ENCODE measurements at places on chromosomes 7 and 10.

GRCh38 chr7:1951159-1951536 is 281.1 kb downstream of the ELFN1 start:
- DNase-seq = no peak

DNA sequence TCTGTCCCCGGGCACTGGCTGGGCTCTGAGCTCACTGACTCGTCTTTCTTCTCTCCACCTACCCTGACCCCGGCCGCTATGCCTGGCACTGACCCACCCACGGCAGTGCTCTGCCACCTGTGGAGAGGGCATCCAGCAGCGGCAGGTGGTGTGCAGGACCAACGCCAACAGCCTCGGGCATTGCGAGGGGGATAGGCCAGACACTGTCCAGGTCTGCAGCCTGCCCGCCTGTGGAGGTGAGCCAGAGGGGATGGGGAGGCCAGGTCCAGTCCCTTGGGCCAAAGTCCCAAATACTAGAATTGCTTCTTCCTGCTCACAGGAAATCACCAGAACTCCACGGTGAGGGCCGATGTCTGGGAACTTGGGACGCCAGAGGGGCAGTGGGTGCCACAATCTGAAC is 27.3 kb downstream of the TBATA start:
- no peak for DNase-seq

DNA sequence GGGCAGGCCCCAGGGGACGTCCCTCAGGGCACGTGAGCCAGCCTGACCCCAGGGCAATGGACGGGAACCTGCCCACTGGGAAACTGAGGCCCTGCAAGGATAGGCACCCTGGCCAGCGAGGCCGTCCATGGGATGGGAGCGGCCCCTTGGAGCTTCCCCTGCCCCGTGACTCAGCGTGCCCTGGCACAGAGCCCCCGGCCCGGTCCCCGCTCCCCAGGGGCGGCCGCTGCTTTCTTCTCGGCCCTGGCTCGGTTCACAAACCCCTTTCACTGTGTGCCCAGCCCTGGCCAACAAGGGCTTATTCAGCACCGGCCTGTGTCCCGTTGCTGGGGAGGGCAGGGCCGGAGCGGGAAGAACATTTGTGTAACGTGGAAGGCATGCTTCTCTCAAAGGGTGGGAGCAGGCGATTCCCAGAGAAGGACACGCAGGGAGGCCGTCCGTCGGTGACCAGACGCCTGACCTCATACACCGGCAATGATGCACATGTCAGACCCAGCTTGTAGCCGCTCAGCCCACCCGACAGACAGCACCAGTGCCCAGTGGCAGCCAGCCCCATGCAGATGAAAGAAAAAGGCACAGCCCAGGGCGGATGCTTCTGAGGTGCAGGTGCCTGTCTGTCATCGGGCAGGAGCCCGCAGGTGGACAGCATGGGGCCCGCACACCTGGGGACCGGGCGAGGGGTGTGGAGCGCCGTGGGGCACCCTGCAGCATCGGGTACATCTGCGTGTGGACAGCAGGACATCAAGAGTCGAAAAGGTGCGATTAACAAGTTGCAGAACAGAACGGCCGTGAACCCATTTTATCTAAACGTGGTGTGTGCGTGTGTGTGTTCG is 94.5 kb downstream of the PDGFA start:
- DNase-seq = no peak

DNA sequence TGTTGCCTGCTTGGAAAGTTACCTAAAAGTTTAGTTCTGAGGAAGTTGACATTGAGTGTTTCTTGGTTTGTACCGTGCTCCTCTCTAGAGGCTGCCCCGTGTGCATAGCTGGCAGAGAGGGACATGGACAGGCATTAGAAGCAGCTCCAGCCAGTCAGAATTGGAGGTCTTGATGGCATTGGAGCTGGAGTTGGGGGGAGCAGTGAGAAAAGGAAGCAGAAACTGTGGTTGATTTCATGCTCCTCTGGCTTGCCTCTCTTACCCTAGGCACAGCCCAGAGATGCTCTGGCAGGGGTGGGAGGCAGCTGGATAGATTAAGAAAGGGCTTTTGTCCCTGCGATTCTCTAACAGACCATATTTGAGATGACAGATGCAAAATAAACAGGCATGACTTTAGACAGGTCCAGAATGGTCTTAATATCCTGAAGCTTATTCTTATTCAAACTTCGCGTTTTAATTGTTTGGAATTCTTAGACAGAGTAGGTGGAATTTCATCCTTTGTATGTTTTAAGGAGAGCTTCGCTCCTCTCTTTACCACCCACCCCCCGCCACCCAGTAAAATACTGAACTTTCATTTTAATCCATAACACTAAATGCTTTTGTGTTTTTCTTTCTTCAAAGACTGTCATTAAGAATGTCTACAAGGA is 73.5 kb upstream of the GLCCI1 start:
- DNase-seq = no peak

DNA sequence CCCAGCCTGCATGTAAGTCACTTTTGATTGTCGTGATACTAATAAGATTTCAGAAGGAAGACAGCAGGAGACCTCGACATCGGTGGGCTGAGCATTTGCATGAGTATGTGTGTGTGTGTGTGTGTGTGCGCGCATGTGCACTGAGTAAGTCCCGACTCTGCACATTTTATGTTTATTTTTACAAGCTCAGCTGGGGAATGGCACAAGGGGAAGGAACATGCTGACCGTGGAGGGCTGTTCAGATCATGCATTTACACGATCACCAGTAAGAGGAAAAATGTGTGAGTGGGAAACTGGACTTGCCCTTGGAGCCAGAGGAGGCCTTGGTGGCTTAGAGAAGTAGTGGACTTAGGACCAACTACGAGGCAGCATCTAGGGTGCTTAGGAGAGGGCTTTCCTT is 41.3 kb downstream of the IL2RA start:
- no peak for DNase-seq

DNA sequence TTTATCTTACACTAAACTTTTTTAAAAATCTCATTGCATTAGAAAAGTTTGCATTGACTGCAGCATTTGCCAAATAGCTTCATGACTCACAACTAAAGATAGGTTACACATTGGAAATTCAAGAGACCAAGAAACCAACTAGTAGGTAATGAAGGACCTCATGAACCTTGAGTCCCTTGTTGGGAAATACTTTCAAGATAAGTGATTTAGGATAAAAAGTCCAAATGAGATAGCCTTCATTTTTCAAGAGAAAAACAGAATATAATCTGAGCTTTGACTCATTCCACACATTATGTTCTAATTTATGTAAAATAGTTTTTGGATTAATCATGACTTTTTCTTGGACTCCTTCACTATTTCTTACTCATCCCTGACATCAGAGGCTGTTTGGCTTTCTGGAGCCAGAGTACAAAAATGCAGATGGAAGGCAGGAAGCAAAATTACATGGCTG is 13.1 kb upstream of the LIPF start:
- DNase-seq = no peak

DNA sequence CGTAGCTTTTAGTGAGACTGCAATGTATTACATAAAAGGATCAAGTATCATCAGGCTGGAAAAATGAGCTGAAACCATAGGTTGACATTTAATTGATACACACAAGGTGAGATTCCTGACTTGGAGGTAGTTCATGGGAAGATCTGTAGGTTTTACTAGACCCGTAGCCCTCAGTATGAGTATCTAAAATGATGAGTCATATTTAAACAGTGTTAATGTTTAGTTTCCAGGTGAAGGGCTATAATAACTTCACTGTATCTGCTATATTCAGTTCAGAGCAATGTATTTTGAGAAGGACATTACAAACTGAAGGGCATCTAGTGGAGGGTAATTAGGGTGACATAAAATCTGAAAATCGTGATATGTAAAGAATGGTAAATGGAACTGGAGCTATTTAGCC is 35.0 kb downstream of the ENTPD1 start:
- no peak for DNase-seq

- no peak for DNase-seq
These were observed 191.1 kb upstream of the GRB10 start for GRCh38 chr7:50973814-50974213.

DNA sequence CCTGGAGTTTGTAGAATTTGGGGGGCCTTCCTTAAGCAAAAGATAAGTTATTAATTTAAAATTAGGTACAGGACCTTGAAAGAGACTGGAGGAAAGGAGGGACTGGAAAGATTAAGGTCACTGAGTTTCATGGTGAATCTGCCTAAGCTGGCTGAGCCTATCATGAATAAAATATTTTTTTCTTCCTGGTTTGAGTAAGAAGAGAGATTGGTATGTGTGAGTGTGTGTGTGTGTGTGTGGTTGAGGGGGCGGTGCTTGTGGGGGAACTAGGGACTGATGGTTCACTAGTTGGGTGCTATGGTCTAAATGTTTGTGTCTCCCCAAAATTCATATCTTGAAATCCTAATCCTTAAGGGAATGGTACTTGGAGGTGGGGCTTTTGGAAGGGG is 142.5 kb upstream of the PRKCQ start:
- no peak for DNase-seq

GRCh38 chr7:132244903-132245480 is 331.3 kb downstream of the PLXNA4 start:
- DNase-seq = no peak

GRCh38 chr10:88041243-88042159 is 178.1 kb downstream of the PTEN start:
- no peak for DNase-seq

GRCh38 chr7:157007470-157008066 is 2.9 kb downstream of the MNX1 start:
- no peak for DNase-seq

DNA sequence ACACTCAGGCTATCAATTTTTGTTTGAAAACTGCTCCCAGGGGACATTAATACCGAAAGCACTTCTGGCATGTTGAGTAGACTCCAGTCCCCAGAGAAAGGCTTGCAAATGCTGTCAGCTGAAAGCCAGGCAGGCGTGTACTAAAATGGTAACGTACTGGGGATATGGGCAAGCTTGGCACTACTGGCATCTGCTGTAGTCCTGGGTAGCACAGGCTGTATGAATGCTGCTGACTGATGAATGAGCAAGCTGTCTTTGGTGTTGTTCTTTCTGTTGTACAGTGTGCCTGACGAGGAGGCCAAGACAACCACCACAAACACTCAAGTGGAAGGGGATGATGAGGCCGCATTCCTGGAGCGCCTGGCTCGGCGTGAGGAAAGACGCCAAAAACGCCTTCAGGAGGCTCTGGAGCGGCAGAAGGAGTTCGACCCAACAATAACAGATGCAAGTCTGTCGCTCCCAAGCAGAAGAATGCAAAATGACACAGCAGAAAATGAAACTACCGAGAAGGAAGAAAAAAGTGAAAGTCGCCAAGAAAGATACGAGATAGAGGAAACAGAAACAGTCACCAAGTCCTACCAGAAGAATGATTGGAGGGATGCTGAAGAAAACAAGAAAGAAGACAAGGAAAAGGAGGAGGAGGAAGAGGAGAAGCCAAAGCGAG is 53.5 kb upstream of the AGBL3 start:
- no peak for DNase-seq

GRCh38 chr10:33674986-33675599 is 340.6 kb upstream of the NRP1 start:
- no peak for DNase-seq

- DNase-seq = no peak
These were observed 109.5 kb downstream of the GFRA1 start for GRCh38 chr10:116163333-116164131.

- DNase-seq = no peak
These were observed 752 bp downstream of the THSD7A start for GRCh38 chr7:11831156-11831735.

Data from stimulated activated CD4-positive, alpha-beta T cell treated with anti-CD3 and anti-CD28 coated beads, TNF-alpha, amount 100 ng/mL, for 4 hours (primary cell).